ENCODE measurements at places on chromosomes 3 and 15.

- DNase-seq = no peak
Observed at GRCh38 chr3:60490992-60491391, 760.3 kb downstream of the FHIT start.

DNA sequence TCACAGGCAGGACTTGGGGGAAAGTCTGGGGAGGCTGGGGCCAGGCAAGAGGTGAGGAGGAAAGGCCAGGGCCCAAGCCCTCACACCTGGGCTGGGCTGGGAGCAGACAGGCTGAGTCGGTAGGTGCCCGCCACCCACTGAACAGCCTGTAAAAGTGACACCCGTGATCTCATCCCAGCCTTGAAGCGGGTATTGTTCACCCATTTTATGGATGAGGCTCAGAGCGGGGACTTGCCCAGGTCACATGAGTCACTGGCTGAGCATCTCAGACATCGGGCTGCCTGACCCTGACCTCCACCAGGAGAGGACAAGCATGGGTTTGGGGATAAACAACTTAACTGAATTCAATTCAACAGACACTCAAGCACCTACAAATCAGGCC lies 52.0 kb upstream of the CTSH start:
- DNase-seq = no peak

- DNase-seq = no peak
Observed at GRCh38 chr15:62275831-62276230, 110.7 kb upstream of the C2CD4B start.

GRCh38 chr3:30567139-30567753 lies 39.2 kb upstream of the TGFBR2 start:
- DNase-seq = no peak

DNA sequence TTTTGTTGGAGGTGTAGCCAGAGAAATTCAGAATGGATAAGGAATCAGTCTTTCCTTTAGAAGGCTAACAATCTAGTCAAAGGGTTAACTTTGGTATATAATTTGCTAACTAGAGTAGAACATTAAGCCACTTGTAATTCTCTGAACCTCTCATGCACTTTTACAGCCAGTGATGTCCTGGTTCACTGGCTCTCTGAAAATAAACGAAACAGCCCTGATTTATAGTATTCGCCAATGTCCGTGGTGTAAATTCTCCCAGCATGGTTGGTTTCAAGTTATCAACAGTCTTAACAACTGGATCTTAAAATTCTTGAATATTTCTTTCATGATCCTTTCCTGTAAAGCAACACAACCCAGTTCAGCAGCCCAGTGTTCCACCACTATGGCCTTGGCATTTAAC lies 500.4 kb upstream of the CDIN1 start:
- no peak for DNase-seq

- no peak for DNase-seq
Observed at GRCh38 chr3:98945666-98946065, 44.2 kb upstream of the DCBLD2 start.

DNA sequence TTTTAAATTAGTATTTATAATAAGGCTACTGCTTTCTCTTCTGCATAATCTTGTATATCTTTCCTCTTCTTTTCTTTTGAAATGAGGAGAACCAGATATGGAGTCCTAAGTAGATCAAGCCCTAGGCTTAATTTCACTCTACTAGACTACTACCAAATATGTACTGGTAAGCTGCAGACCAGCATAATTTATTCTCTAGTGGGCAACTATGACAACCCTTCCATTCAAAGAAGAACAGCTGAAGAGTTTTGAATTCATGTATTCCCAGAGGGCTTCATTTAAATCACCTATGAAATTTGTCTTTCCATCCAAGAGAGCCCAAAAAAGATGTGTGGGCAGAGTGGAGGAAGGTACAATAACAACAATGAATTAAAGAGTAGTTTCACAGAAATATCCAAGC lies 10.0 kb downstream of the RAD18 start:
- DNase-seq = no peak

DNA sequence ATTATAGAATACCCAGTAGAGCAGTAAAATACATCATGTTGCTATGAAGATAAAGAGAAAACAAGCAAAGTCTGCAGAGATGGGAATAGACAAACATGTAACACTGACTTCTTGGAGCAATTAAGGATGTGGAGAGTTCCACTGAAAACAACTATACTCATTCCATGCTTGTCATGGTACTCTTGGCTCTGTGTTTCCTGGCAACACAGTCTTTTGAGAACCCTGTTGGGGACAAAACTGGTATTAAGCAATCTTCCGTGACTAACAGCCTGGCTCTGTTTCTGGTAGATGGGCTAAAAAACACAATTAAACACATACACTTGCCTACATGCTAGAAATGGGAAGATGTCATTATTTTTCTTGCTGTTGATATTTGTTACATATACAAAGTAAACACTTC lies 1212.3 kb upstream of the GBE1 start:
- DNase-seq = no peak

DNA sequence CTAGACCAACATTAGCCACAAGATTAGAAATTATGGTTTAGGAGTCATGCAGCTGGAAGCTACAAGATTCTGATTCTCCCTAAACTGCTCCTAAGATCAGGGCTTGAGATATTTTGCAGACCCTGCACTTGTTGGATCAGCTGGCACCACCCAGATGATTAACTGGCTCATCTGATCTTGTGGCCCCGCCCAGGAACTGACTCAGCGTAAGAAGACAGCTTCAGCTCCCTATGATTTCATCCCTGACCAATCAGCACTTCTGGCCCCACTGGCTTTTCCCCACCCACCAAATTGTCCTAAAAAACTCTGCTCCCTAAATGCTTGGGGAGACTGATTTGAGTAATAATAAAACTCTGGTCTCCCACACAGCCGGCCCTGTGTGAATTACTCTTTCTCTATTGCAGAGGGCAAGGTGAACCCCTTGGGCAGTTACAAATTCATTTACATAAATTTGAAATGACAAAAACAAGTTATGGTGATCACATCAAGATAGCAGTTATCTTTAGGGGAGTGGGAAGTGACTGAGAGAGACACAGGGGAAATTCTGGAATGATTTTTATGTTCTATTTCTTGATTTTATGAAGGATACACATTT lies 76.5 kb downstream of the CD200R1L start:
- no peak for DNase-seq

- DNase-seq = no peak
Observed at GRCh38 chr3:14839236-14839635, 20.5 kb downstream of the FGD5 start.

DNA sequence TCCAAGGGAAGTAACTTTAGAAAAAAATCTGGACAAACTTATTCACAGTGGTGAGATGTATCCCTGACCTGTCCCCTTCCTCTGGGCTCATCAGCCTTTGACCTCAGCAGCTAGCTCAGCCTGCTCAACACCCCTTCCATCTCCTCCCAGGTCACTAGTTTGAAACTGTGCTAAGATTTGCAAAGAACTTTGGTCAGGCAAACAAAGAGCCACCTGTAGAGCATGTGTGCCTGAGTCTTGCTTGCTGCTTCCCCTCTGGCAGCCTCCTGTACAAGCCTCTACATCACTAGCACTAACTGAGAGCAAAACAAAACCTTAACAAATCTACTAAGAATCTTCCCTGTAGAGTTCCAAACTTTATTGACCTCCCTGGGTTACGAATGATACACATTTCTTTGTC lies 43.9 kb downstream of the NR1I2 start:
- DNase-seq = no peak

GRCh38 chr3:50364573-50365079 lies 5.3 kb upstream of the TMEM115 start:
- DNase-seq = no peak

- DNase-seq = no peak
Observed at GRCh38 chr15:89363133-89363532, 28.5 kb upstream of the POLG start.

DNA sequence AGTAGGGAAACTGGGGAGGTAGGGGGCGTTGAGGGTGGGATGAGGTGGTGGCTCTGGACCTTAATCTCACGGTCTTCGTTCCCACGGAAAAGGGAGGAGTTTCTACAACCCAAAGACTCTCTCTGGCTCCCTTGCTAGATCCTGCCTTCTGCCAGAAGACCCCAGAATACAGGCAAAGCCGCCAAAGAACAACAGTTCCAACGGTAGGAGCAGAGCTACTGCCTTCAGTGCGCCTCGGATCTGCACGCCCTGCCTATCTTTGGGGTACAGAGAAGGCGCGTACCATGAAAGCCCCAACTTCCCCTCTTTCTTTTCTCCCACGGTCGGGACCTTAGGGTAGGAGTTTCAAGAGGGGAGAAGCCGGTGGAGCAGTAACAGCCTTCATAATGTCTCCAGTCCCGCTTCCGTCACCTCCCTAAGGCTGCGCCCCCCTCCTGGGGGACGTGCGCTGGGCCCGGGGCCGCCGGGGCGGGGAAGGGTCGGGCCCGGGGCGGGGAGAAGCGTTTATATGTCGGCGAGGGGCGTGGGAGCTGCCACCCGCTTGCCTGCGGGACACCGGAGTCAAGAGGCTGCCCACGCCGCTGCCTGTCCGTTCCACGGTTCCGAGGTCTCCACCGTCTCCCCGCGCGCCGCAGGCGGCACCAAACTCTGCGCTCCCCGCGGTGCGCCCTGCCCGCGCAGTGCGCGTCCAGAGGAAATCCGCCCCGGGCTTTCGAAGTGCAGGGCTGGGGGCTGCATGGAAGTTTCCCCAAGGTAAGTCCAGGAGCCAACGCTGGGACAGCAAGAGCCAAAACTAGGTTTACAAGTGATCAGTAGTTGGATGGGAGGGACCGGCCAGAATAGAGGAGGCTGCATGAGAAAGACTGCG lies at the start of gene COL6A6:
TSS of gene COL6A6 (plus strand) at position 533 of the 868 bp plus-strand sequence. CDS start 43,188 bp downstream, outside the sequence.
- DNase-seq = no peak

Measured in NCI-H774 (cell line).